LHCN-M2 (cell line): ENCODE measurements at places on chromosomes 11 and 22. TPM values are rescaled to one million over a fixed set of nuclear protein-coding genes. Genes with fewer than 3 reads are reported as not detected.

GRCh38 chr11:47566149-47566698 lies 825 bp downstream of the PTPMT1 start:
- no peak for DNase-seq

DNA sequence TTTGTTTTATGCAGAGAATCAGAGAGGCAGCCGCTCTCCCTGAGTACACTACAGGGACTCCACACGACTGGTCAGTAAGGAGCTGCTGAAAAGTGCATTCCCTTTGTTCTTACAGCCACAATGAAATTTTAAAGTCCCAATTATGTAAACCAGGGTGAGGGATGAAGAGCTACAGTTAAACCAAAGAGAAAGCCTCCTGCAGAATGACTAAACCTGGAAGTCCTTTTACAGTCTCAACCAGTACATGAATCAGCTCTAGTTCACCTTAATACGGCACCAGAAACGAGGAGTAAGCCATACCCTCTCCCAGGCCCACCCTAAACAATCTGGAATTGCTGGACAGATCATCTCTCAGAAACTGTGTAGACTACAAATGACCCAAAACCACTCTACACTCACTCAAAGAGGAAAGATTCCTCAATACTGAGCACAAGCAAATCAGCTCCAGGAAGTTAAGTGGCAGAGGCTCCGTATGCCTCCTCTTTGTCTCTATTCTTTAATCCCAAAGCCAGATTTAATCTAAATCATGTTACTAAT lies 113.1 kb downstream of the RBFOX2 start:
- DNase-seq: peak; percentile 50

DNA sequence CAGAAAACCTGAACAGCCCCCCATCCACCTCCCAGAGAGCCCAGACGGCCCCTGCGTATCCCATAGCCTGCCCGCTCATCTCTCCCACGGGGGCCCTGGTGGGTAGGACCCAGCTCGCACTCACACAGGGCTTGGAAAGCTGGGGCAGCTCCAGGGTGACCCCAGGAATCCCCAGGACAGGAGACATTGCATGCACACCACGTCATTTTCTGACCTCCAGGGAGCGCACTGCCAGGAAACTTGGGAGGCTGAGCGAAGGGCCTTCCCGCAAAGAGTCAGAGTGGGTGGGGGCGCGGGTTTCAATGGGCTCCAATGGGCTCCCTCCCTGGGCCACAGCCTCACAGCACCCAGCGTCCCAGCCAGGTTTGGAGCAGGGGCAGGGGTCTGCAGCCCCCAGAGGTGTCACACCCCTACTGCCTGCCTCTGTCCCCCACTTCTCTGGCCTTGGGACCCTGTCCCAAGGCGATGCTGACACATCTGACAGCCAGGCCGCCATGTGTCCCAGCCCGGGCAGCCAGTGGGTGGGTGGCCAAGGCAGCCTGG lies 8.2 kb upstream of the SYT8 start:
- peak; percentile 85 for DNase-seq

DNA sequence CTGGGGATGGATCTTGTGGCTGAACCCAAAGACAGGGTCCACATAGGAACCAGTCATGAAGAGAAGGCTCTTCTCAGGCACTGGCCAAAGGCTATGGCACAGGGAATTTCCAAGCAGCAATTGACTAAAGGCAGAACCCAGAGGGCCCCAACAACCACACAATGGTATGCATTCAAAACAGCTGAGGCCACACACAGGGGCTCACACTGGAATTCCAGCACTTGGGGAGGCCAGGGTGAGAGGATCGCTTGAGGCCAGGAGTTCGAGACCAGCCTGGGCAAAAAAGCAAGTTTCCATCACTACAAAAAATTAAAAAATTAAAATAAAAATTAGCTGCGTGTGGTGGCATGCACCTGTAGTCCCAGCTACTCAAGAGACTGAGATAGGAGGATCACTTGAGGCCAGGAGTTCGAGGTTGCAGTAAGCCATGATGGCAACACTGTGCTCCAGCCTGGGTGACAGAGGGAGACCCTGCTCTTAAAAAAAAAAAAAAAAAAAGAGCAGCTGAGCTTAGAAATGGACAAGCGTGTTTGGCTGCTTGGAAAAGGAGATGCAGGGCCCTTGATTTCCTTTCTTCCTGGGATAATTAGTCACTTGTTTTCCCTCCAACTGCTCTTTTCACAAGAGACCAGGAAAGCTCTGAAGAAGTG lies 44.6 kb downstream of the MYH9 start:
- no peak for DNase-seq

DNA sequence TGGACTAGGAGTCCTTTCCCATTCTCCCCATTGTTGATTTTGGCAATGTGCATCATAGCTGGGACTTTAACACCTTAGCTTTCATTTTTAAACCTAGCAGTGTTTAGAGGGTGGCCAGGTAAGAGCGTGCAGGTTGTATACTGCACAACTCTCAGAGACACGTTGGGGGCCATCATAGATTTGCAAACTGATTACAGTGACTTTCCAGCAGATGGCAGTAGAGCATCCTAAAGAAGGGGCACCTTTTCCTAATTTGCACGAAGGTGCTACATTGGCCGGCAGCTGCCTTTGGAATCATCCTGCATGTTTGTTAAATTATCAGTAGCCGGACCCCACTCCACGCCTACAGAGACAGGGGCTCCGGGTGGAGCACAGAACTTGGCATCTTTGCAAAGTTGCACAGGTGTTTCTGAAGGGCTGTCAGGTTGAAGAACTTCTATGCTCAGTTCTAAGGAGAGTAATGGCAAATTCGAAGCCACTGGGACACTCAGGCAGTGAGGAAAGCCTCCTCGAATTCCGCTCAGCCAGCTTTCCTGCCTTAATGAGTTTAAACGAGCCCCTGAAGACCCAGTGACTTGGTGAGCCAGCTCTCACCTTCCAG lies 7.7 kb downstream of the LHFPL7 start:
- peak; percentile 27 for DNase-seq

GRCh38 chr11:63920126-63920938 lies 3.4 kb upstream of the RCOR2 start:
- DNase-seq: no peak

GRCh38 chr11:75700940-75701339 lies 16.7 kb upstream of the MOGAT2 start:
- DNase-seq: no peak

- DNase-seq: no peak
Observed at GRCh38 chr11:85845124-85845631, 10.0 kb upstream of the CCDC83 start.

VPS26B gene
- total RNA-seq: 35.8 and 39.6 TPM in 2 replicates

RAB36 gene
- total RNA-seq: under 0.01 and 0.11 TPM in 2 replicates
